Cerebellar nuclear complex (tissue), 1 donor: ENCODE measurements at places on chromosomes 4 and X.

DNA sequence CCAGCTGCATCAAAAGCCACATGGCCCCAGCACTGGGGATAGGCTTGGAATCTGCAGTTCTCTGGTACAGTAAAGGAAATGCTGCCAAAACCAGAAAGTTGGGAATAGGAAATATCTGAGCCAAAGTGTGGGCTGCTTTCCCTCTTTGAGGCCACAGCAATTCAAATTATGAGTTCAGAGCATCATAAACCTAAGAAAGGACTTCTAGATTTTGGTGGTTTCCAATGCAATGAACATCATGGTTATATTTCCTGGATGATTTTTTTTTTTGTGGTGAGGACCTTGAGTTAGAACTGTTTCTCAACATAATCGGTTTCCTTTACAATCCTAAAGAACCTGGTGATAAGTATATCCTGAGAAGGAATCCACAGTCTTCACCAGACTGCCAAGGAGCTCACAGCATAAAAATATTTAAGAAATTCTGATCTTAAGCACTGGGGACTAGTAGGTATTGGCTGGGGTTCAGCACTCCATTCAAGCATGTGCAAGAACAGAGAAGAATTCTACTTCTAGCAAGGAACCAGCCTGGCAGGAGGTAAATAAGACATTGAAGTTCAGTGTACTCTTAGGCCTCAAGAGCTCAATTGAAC, 29.8 kb upstream of the ARHGAP24 start:
- no peak for DNase-seq

DNA sequence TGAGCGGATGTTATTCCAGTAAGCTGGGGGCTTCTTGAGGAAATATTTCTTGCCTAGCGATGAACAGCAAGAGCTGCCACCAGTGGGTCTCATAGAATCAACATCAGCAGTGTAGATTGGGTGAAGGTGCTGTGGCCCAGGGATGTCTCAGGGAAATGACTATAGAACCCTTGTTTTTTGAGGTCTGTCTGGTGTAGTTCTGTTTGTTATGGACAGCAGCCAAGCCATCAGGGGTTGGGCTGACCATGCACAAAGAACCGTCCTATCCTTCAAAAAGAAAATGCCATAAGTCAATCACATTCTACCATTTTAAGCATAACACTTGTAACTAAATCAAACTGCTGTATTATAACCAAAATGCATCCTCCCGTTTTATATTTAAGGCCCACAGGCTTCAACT, 17.3 kb upstream of the C1GALT1C1 start:
- no peak for DNase-seq

GRCh38 chrX:129925305-129926092, 19.5 kb downstream of the UTP14A start:
- no peak for DNase-seq

DNA sequence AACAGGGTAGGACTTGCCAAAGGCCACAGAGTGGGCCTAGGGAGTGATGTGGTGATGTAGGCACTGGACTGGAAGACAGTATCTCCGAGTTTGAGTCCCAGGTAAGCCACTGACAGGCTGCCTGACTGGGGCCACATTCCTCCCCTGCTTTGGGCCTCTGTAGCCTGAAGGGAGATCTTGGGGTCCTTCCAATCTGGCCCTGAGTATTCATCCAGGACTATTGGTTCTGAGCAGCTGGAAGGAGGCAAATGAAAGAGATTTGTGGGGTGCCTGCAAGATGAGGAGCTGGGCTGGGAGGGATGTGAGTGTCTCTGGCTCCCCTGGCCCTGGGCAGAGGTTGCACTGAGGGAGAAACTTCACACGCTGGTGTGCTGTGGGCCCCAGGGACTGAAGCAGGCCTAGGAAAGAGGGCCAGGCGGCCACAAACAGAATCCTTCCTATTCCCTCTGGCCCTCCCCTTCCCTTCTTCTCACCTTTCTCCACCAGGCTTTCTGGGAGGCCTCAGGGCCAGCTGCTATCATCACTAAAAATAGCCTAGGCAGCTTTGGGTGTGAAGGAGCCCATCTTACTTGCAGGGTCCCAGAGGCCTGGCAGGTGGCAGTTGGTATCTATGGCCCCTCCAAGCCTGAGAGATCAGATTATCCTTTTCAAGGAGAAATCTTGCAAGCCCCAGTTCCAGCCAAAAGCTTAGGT, 70.1 kb downstream of the PJA1 start:
- no peak for DNase-seq

GRCh38 chr4:138864961-138865720, 150.4 kb upstream of the NOCT start:
- no peak for DNase-seq

DNA sequence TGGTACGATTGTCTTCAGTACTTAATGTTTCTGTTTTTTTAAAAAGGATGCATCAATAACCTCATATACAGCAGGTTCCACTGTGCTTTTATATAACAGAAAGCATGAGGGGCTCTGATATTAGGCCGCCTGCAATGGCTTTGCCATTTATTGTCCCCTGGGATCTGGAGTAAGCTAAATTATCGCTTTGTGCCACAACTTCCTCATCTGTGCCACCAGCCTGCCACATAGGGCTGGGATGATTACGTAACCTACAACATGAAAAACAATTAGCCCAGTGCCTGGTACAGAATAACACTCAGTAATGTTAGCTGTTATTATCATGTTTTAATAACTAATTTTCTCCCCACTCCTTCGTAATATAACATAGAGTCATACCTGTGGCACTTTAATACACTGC, 65.5 kb upstream of the TRIM2 start:
- DNase-seq: no peak

GRCh38 chr4:88458104-88458740, 1.3 kb downstream of the HERC5 start:
- DNase-seq: no peak

DNA sequence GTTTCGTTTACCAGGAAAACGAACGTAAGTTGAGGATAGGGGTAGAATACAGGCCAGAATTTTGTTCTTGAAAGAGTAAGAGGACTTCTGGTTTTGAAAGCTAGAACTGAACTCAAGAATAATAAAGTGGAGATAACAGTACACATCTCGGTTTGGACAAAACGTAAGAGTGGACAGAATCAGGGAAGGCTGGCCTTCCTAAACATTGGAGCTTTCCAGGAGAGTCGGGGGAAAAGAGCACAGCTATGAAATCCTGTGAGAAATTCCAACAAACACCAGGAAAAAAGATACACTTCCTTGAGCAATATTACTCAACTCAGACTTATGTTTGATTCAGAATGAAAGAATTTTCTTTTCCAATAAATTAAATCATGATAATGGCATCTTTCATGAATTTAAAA, 1.2 kb downstream of the CTSO start:
- no peak for DNase-seq

DNA sequence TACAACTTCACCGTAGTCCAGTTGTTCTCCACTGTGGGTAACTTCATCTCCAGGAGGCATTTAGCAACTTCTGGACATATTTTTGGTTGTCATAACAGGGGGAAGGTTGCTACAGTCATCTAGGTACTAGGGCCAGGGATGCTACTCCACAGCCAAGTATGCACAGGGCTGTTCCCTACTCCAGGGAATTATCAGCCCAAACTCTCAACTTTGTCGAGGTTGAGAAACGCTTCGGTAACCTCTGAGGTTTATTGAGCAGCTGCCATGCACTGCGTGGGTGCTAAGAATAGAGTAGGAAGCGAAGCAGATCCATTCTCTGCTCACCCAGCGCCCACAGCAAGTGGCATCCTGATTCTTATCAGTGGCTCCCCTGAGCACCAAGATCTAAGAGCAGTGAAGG, 8.2 kb downstream of the FGFBP1 start:
- DNase-seq: no peak

DNA sequence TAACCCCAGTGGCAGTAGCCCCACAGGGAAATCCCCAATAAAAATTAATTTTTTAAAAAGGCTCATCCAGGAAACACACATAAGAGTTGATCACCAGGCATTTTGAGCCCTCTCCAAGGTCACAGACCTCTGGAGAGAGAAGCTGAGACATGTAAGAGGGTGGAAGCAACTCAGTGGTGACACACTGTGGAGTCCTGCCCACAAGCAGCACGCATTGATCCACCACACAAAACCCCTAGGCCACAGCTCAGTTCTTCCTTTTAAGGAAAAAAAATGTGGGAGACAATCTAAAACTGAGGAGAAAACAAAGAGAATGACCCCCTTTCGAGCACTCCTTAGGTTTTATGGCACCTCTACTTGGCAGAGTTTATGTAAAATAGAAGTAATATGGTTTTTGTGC, 71.7 kb upstream of the S100G start:
- DNase-seq: no peak

GRCh38 chr4:81747242-81747930, 275.7 kb upstream of the RASGEF1B start:
- DNase-seq: no peak

- DNase-seq: no peak
Observed at GRCh38 chr4:147924604-147925412, 192.9 kb downstream of the ARHGAP10 start.

- DNase-seq: no peak
Observed at GRCh38 chr4:52200339-52200725, 149.2 kb downstream of the SPATA18 start.

DNA sequence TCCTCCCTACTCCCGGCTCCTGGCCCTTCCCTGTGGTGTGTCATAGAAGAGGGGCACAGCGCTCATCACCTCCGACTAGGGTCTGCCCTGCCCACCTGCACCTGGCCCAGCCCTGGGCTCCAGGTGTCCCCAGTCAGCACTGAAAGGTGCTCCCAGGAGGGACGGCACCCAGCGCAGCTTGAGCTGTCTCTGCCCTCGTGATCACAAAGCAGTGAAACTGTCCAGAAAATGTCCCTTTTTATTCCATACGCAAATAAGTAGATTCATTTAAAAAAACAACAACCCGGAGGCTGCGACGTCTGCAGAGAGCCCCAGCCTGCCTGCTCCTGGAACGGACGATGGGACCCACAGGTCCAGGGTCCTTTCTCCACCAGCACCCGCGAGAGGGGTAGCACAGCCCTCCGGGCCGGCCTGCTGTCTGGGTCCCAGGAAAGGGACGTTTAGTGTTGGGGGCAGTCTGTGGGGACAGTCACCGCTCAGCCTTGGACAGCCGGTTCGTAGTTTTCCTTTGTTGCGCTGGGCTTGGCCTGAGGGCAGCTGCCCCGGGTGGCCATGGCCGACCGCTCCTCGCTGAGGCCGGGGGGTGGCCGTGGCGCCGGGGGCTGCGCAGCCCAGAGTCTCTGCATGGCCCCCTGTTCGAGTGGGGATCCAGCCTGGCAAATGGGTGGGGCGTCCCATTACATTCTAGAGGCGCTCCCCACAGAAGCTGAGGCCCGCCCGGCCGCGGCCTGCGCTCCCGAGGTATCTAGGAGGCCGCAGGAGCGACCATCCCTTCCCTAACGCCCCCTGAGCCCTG, 4.6 kb downstream of the HMX1 start:
- no peak for DNase-seq

DNA sequence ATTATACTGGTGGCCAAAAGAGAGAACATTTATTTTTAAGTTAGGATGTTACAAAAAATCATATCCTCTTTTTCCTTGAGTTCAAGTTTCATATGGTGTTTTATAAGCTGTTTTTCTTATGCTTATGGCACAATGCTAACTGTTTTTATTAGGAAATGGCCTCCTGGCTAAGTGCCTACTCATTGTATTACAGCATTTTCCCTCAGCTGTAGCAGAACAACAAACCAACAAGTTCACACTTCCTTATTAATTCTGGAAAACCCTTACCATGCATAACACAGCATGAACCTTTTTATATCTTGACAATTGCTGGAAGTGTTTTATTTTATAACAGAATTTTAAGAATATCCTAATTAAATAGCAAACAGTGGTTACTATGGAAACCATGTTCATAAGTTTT, 165.8 kb downstream of the GASK1B start:
- no peak for DNase-seq

DNA sequence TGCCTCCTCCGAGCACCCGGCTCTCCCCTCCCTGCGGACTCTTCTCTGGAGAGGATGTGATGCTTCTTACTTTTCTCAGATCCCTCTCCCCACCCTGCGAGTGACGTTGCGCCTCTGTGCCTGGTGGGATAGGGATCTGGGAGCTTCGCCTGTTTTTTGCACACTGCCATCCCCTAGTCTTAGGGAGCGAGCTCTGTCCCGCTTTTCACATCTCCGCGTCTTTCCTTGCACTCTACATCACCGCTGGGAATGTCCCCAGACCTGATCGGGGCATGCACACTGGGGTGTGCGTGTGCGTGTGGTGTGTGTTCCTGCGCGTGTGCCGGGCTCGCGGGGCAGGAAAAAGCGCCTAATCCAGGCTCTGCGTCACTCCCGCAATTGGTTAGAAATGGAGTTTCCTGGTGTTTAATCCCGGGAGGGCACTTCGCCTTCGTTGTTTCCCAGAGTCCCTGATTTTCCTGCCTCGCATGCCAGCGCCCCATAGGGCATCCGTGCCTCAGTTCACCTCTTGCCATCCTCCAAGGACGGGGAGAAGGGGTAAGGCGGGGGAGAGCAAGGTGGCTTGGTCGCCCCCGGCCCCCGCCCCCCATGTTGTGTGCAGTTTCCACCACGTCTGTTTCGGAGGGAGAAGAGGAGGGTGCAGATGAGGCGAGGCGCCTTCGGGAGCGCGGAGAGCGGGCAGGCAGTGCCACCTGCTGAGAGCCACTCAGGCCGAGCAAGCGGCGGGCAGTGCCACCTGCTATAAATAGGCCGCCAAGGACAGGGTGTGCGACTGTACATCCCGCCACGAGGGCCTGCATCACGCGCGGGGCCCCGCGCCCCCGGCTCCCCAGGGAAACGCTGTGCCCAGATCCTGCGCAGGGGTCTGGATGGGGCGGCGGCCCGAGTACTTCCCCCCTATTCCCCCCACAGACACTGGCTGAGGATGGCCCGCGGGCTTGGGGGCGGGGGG, 759 bp upstream of the TBC1D1 start:
- DNase-seq: peak; percentile 29

- DNase-seq: no peak
Observed at GRCh38 chr4:19615086-19615689, 636.5 kb upstream of the SLIT2 start.

DNA sequence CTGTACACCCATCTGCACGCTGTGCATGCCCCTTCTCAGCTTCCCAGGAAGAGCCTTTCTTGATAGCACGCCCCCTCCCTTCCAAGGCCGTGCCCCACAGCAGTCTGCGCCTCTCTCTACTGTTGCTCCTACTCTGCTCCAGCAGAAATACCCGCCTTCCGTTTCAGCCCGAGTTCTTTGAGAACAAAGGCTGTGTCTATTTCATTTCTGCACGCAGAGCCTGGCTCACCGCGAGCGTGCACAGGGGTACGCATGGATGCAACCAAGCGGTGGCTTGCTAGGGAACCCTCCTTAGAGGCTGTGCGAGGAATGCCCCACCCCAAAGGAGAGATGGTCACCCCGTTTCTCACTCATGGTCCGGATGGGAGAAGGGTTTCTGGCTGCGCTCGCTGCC, 485 bp downstream of the AADAT start:
- DNase-seq: no peak
